ENCODE measurements at places on chromosomes 12 and 14.

DNA sequence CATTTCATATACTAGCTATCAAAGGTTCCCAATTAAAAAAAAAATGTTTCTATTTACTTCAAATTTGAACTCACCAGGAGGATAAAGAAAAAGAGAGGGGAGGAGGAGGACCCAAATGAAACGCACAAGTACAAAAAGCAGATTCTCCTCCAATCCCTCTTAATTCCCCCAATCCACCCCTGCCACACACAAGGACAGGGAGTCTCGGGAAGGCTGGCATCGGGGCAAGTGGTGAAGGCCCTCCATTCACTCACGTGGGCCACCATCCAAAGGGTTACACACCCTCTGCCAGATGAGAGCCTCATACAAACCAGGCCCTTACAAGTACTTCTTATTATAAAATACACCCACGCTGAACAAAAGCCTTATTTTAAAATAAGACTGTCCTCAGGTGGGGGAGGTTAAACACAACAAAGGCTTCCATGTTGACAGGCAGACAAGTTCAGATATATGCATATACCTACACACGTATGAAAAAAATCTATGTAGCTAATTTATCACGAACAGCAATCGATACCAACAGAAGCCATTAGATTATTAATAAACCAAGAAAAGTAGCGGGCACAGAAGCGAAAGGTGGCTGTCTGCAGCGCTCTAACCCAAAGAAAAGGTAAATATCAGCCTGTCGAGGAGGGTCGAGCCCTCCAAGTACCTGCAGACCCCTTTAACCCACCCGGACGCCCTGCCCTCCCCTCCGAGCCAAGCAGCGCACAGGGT lies 1.5 kb downstream of the ATP2B1 start:
- DNase-seq = no peak

- no peak for DNase-seq
Measured at GRCh38 chr12:9636851-9637206, 29.1 kb upstream of the KLRB1 start.

GRCh38 chr14:57486767-57487379 lies 6.8 kb downstream of the CCDC198 start:
- DNase-seq = no peak

DNA sequence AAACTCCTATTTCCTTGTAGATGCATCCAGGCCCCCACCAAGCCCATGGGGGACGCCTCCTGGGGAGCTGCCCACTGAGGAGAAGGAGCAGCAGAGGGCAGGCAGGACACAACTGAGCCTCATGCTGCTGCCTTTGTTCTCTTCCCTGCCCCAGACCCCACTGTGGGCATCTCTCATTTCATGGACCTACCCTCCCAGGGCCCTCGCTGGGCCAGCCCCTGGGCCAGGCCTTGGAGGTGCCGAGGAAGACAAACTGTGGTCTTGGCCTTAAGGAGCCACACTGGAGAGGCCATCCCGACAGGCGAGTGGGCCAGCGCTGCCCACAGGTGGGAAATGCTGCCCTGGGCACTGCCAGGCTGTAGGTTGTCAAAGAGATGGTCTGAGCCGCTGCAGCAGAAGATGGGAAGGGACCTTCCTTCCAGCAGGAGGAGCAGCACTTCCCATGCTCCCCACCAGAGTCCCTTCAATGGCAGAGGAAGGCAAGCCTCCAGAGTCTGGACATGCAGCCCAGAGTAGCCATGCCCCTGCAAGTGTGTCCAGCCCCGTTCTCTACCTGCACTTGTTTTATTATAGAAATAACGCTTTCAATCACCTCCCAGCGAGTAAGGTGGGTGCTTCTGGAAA lies 147.4 kb downstream of the BCL11B start:
- DNase-seq = no peak

All from left ventricle myocardium superior (tissue), 1 donor.